ENCODE measurements at places on chromosomes 13 and 19.

DNA sequence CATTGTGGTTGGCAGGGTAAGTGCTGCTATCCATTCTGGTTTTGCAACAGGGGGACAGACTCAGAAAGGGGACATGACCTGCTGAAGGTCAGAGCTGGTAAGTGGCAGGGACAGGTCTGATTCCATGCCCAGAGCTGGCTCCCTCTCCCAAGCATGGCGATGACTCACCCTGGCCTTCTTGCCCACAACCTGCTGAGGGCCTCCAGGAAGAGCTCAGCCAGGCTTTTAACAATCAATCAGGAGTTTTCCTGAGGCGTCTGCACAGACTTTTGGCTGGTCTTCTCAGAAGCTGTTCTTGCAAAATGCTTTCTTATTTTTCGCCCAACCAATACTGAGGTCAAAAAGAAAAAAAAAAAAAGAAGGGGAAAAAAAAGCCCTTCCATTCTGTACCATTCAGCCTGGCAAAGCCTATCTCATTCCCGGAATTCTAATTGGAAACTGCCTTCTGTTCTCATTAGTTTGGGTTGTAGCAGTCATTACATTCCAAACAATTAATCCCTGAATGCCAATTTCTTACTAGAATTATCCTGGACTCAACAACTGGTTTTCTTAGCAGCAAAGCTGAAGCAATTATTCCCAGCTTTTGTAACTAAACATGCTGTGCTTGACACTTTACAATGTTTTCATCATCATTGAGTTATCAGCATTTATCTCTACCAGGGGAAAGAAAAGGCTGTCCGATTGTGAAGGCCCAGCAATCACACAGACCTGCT is 17.7 kb downstream of the SIAH3 start:
- DNase-seq: peak; percentile 74

- DNase-seq: peak; percentile 18
These were observed 787 bp downstream of the ZNF580 start for GRCh38 chr19:55641426-55642152.

DNA sequence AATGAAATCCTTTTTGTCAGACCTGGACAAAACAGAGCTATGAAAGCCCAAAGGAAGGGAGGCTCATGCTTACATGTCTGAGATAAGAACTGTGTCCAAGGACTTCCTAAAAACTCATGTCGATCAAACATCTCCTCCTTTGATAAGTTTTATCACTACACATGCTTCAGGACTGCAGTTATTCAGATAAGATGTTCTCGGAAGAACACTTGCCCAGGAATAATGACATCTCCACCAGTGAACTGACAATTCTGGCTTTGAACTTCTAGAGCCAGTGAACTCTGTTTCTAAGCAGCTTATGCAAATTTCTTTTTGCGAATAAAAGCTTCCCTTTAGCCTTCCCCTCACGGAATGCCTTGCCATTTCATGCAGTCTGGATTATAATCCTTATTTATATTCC is 561.6 kb downstream of the TBC1D4 start:
- DNase-seq: peak; percentile 47

- no peak for DNase-seq
These were observed 16.3 kb downstream of the CILP2 start for GRCh38 chr19:19554074-19555023.

DNA sequence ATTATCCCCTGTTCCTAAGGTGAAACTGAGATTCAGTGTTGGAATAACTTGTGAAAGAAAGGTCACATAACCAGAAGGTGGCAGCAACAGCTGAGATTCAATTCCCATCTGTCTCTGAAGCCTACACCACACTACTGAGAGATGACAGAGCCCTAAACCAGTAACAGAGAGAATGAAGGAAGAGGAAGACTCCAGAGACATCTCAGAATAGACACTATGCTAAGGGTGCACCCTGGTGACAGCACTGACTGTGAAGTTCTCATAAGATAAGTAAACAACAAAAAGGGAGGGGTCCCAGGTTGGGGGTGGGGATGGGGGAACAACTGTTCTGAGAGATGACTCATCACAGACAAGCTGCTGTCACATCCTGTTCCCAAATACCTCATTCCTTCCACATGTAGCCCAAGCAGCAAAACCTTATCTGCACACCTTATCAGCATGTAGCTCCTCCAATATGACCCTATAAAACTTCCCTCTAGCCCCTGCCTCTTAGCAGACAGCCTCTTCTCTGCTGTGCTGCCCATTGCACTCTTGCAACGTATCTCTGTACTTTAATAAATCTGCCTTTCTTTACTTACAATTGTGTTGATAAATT is 46.5 kb downstream of the UTP14C start:
- no peak for DNase-seq

All from brain (organoid and tissue), 16 donors.